ENCODE measurements at places on chromosomes 4 and X.

- no peak for DNase-seq
These were observed 68.7 kb upstream of the GPM6B start for GRCh38 chrX:13885591-13885990.

- DNase-seq, result no peak
These were observed 47.8 kb upstream of the SETD7 start for GRCh38 chr4:139603576-139604410.

DNA sequence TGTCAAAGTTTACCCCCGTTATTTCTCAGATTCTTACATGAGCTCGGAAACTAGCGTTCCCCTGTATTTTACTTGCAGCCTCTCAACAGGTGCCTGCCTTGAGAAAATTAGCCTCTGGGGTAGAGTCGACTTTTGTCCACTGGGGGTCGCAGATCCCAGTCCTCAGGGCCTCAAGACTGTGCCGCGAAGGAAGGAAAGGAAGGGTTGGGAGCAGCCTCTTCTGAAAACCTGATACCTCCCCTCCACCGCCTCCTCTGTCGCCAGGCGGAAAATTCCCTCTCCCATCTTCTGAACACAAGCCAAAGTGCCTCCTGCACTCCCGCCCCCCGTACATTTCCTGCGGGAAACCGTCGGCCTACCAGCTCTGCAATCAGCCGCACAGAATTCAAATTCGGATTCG, 44.4 kb upstream of the TMSB15B start:
- DNase-seq, result peak; percentile 28

- no peak for DNase-seq
These were observed 3.7 kb downstream of the MAB21L2 start for GRCh38 chr4:150585611-150586010.

- DNase-seq, result no peak
These were observed 169.0 kb upstream of the MBNL3 start for GRCh38 chrX:132657876-132658275.

- DNase-seq, result no peak
These were observed 17.0 kb downstream of the RBMX2 start for GRCh38 chrX:130418740-130419139.

DNA sequence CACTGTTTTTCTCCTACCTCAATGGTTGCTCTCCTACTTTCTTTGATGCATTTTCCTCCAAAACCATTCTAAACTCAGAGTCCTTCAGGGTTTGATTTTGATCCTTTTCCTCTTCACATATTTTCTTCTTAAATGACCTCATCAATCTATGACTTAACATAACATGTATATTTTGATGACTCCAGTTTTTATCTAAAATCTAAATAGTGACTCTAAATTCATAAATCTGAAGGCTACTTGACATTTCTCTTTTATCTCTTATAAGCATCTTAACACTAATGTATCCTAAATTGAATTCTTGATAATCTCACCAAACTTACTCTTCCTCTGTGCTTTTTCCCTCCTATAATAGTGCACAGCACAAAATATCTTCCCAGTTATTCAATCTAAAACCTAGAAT, 4.7 kb upstream of the ARHGEF38 start:
- DNase-seq, result no peak

- no peak for DNase-seq
These were observed 92.5 kb downstream of the RASL11B start for GRCh38 chr4:52954560-52955170.

GRCh38 chr4:5237086-5237660, 185.9 kb downstream of the STK32B start:
- no peak for DNase-seq

GRCh38 chr4:148850257-148850995, 408.2 kb upstream of the NR3C2 start:
- DNase-seq, result no peak

DNA sequence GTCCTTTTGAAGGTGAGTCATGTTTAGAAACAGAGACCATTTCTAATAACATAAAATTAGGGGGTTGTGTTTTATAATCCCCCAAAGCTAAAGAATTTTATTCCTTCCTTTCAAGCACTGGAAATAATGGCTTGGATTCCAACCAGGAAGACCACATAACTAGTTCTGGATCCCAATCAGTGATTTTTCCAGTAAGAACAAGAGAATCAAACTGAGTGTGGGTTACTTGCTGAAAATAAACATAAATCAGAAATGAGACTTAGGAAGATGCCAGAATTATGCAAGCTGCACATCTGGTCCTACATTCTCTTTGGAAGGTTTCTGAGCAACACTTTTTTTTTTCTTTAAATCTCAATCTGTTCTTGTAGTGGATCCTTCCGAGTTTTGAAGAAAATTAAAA, 76.3 kb downstream of the SOWAHB start:
- DNase-seq, result no peak

- no peak for DNase-seq
These were observed 33.4 kb downstream of the ARHGEF6 start for GRCh38 chrX:136747003-136747986.
